ENCODE measurements at places on chromosomes 16 and 17.

DNA sequence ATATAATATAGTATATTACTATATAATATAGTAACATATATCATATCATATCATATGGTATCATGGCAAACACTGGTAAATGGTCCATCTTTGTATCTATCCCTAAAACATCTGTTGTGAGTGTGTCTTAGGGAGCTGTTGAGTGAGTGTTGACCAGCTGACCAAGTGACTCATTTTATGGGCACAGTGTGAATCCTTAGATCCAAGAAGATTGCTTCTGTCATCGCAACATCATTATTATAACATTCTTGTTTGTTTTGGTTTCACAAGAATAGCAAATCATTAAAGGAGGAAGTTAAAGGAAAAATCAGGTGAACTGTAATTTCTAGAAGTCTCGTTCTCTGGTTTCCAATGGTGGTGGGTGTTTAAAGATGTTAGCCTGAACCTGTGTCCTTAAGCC lies 11.7 kb upstream of the MAF start:
- DNase-seq = no peak

DNA sequence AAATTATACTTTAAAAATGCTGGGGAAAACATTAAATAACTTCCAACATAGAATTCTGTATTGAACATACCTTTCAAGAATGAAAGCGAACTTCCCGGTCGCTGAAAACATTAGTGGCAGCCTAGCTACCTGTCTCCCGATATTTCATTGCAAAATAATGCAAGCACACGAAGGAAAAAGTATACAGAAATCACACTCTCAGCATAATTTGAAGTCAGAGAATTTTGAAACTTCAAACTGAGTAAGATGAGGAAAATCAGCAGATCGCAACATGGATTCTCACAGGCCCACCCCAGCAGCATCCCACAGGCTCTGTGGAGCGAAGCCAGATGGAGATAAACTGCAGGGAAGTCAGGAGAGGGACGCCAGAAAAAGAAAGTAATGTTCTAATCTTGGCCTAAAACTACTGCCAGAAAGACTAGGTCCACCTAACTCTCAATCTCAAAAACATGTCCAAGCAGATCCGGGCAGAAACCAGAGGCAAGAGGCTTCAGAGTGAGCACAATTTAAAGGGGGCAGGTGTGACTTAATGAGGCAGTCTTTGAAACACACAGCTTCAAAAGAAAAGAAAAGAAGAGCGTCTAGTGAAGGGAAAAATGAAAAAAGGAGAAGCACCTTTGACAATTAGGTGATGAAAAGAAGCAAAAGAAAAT lies 4.8 kb upstream of the GOSR1 start:
- no peak for DNase-seq

DNA sequence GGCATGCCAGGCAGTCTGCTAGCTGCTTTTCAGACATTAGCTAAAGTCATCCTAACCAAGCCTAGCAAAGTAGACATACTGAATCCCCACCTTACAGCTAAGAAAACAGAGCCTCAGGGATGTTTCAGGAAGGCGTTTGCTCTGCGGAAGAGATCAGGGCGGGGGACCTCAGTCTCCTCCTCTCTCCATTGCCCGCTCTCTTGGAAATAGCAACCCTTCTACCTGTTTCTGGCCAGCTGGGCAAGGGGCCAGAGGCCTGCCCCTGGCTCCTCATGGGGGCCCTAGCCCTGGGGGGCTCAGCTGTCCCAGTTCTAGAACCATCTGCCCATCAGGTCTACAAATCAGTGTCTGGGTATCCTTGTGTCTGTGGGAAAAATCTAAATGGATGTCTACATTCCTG lies 14.5 kb downstream of the PITPNM3 start:
- no peak for DNase-seq

DNA sequence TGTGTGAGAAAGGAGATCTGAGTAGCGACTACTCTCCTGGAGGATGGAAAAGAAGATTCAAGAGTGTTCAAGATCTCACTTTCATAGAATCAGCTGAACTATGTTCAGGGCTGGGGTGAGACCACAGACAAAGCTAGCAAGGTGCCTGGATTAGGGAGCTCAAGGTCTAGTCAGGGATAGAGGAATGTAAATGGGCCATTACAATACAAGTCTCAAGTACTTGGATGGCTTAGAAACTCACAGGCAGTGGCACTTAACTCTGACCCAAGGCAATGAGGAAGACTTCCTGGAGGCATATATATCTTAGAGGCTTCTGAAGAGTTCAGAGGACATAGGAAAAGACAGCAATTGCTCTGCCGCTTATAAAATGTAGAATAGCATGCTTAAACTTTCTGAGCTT lies 184.9 kb upstream of the CDH11 start:
- no peak for DNase-seq

- DNase-seq = peak; percentile 73
Observed at GRCh38 chr17:48011405-48012150, 26.0 kb downstream of the COPZ2 start.
